ENCODE measurements at places on chromosomes 2 and 18. TPM values are rescaled to one million over a fixed set of nuclear protein-coding genes. Genes with fewer than 3 reads are reported as not detected.

KIF5C gene
- 1.4 TPM for total RNA-seq

PRSS56 gene
- total RNA-seq: not detected

PLCD4 gene
- 0.32 TPM for total RNA-seq

RSAD2 gene
- total RNA-seq: 0.48 TPM

ANKRD30B gene
- total RNA-seq: 7.3 TPM

- DNase-seq: no peak
Observed at GRCh38 chr2:142082368-142082767, 48.4 kb downstream of the LRP1B start.

- no peak for DNase-seq
Observed at GRCh38 chr18:12079491-12080237, 14.0 kb upstream of the ANKRD62 start.

- no peak for DNase-seq
Observed at GRCh38 chr2:77487074-77487803, 34.9 kb downstream of the LRRTM4 start.

GRCh38 chr2:101398116-101398821 lies 11.0 kb upstream of the CREG2 start:
- no peak for DNase-seq

DNA sequence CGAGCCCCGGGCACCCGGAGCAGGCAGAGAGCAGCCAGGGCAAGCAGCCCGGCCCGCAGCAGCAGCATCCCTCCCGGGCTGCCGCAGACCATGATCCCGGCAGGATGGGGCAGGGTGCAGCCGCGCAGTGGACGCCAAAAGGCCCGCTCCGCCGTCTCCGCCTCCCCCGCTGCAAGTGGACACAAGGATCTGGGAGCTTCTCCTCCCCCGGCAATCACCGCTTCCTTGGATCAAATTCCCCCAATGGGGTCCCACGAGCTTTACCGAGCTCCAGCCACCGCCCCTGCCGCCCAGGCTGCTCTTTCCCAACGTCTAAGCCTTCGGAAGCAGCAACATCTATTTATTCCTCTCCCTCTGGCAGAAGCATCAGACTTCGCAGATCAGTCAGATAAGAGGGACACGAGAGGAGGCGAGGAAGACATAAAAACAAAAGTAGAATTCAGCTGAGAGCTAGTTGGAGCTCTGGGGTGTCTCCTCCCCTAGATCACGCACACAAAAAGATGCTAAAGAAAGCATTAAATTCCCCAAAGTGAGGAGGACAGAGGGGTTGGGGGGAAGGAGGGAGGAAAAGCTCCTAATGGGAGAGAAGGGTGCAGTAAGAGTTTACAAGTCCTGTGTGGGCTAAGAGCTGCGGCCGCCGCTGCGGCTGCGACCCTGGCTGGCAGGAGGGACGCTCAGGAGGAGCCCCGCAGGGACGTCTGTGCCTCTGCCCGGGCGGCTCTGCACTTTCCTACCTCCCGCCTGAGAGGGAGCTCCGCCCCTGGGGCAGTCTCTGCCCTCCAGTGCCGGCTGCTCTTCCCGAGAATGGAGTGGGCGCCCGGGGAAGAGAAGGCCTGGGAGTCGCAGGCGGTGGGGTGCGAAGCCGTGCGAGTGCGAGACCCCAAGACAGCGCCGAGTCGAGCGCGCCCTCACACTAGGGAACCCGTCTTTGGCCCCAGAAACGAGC lies at the start of gene FRZB:
Gene FRZB (minus strand): TSS at position 177 of the 946 bp plus-strand sequence. CDS start 85 bp downstream, at position 92.
- DNase-seq: no peak

DNA sequence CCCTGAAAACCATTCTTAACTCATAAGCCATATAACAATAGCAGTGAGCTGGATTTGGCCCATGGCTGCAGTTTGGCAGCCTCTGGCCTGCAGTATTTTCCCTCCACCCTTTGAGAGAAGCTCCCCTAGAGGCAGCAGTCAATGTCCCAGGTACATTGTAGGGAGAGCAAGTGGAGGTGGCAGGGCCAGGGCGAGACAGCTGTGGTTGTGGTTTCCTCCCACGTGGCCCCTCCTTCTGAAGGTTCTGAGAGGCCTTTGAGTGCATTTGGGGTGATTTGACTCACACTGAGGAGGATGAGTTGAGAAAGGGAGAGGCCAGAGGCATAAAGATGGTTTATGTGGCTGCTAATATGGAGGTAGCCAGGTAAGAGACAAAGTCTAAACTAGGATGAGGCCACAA lies 45.5 kb upstream of the LDAH start:
- DNase-seq: no peak

- DNase-seq: no peak
Observed at GRCh38 chr18:12884406-12885323, 628 bp upstream of the PTPN2 start.

DNA sequence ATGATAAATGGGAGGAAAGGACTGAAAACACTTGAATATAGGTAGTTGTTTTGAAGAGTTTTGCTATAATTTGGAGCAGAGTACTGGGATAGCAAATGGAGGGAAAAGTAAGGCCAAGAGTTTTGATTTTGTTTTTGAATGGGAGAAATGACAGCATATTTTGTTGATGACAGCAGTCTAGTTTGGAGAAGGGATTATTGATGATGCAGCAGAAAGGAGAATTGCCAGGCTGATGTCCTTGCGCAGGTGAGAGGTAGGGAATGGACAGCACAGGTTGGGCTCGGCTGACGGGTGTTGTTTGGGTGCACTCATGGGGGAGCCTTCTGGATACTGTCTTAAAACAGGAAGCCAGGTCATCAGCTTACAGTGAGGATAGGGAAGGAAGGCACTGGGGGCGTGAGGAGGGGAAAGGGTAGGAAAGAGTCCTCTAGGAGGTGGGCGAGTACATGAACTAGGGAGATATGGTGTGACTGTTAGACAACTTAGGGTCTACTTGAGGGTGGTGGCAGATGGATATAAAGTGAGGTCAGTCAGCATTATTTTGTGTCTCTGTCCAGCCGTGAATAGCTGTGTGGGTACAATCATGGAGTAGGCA lies 10.4 kb downstream of the NCAPH start:
- DNase-seq: no peak

DNA sequence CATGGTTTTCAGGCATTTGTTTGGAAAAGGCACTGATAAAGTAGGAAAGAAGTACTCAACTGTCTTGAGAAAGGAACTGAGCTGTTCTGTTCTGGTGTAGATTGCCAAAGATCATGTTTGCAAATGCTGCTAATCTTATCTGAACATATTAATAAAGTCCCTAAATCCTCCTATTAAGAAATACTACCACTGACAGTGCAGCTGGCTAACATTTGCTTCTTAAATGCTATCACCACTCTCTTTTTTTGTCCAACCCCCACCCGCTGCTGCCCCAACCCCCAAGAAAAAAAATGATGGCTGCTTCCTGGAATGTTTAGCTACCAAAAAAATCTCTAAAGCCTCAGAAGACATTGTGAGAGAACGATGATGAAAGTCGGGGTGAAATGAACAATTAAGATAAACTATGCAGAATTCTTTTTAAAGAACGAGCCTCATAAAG lies 130.7 kb downstream of the CCBE1 start:
- no peak for DNase-seq

DNA sequence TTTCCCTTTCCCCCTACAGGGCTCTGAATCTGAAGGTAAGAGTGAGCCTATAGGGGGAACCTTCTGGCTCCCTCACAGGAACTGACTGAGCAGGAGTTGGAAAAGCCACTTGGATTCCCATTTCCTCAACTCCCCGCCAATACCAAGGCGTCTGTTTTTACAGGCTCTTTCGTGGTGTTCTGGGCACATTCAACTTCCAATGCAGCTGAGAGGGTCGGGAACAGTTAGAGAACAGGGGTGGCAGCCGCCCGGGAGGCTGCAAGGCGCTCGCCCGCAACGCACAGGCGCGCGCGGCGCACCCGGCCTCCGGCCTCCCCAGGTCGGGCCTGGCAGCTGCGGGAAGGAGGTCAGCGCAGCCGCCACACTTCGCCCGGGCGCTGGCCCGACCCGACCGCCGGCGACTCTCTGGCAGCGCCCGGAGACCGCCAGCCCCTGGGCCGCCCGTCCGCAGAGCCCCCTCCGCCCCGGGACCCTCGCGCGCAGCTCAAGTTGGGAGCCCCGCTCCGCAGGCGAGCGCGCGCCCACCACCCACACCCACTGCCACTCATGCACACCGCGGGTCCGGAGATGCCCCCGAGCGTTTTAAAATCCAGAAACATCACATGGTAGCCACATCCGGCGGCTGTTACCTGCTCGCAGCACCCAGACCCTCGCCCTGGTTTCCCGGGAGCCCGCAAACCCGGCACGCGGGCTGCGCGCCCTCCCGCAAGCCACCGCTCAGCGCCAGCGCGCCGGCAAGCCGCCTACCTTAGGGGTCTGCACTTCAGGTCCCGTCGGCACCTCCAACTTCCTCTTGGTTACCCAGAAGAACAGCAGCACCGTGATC lies 816 bp downstream of the GALNT14 start:
- peak; percentile 7 for DNase-seq

DNA sequence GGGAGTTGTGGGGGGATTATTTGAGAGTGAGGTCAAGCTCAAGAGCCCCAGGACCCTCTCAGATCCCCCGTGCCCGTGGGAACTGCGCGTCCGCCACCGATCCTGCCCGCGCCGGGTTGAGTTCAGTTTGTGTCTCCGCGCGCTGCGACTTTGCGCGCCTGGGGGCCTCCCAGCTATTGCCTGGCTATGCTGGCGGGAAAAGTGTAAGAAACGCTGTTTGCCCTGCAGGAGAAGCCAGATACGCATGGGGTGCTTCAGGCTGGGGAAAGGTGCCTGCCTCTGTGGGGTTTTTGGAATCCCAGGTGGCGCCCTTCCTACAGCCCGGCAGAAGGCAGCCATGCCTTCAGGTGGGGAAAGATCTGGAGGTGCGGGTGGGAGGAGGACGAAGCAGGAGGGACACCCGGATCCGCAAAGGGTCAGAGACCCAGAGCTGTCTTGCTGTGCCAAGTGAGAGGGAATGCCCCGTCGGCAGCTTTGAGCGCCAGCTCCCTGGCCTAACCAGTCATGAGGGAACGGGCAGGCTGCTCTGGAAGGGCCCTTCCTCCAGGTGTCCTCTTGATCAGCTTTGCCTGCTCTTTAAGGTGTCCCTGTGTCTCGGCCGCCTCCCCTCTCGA lies 22.5 kb downstream of the TEX44 start:
- DNase-seq: no peak

DNA sequence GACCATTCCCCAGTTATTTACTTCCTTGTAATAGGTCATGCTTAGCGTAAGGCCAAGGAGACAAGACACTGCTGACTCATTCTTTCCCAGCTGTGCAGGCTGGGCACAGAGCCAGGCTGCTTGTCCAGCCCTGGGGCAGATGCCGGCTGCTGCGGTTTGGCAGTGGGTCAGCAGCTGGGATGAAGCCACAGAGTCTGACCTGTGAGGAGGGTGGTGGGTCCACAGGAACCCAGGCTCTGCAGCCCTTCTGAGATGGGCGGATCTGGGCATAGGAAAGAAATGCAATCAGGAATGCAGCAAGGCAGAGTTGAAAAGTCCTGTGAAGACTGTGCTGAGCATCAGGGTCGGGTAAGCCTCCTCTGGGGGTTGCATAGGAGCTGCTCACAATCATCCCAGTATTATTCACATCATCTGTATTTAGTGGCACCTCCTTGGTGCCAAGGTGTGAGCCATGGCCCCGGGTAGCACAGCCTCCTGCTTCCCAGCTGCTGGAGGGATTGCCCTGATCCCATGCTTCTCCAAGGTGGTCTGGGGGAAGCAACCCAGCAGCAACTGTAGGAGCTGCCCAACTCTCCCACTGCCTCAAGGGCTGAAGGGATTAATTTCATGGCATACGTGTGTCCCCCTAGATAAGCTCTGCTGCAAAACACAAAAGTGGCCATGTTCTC lies 139.0 kb downstream of the DDX1 start:
- peak; percentile 82 for DNase-seq

GRCh38 chr2:20456116-20456571 lies 9.3 kb downstream of the RHOB start:
- no peak for DNase-seq

- peak; percentile 31 for DNase-seq
Observed at GRCh38 chr18:36297417-36298125, at the start of gene FHOD3. Gene FHOD3 (plus strand): TSS chr18:36297713. CDS start chr18:36297836, 123 bp downstream.

GRCh38 chr18:48249854-48250253 lies 159.3 kb downstream of the ZBTB7C start:
- no peak for DNase-seq

Measured in SK-MEL-5 (cell line).